Nasal cavity respiratory epithelium epithelial cell of viscerocranial mucosa (primary cell): ENCODE measurements at places on chromosomes 6 and 20. TPM values are rescaled to one million over a fixed set of nuclear protein-coding genes. Genes with fewer than 3 reads are reported as not detected.

The SNAP91 gene
- under 0.01 and 0.07 TPM in 2 replicates for total RNA-seq

The HLA-DPB1 gene
- total RNA-seq = not detected in 2 replicates

The AHI1 gene
- total RNA-seq = 10.8 and 12.3 TPM in 2 replicates

The FOXS1 gene
- not detected in 2 replicates for total RNA-seq

The TRAPPC3L gene
- total RNA-seq = not detected in 2 replicates

The CDH22 gene
- not detected in 2 replicates for total RNA-seq

The MRPL18 gene
- total RNA-seq = 59.2 and 94.3 TPM in 2 replicates

The PAX1 gene
- total RNA-seq = not detected in 2 replicates

The GNRH2 gene
- 0.14 TPM in 1 of 2 replicates, not detected in the other for total RNA-seq

The PLTP gene
- 31.8 and 117 TPM in 2 replicates for total RNA-seq

The TTK gene
- total RNA-seq = 0.14 and 0.34 TPM in 2 replicates

The WFDC5 gene
- 0.64 and 8.2 TPM in 2 replicates for total RNA-seq

The ATP6V1G2 gene
- 0.28 and 0.34 TPM in 2 replicates for total RNA-seq

The TBC1D32 gene
- total RNA-seq = 8.2 and 11.7 TPM in 2 replicates

The FKBP1C gene
- 0.34 and 0.93 TPM in 2 replicates for total RNA-seq

The SOX18 gene
- total RNA-seq = not detected in 2 replicates

The SLC22A2 gene
- not detected in 2 replicates for total RNA-seq

The COL9A3 gene
- total RNA-seq = 0.14 and 1.7 TPM in 2 replicates

The CST3 gene
- total RNA-seq = 84.1 and 226 TPM in 2 replicates

The C20orf144 gene
- total RNA-seq = under 0.01 TPM in 1 of 2 replicates, not detected in the other

The OOEP gene
- 0.14 TPM in 1 of 2 replicates, not detected in the other for total RNA-seq

The SPATS1 gene
- not detected in 2 replicates for total RNA-seq

The LY6G5C gene
- total RNA-seq = 0.07 TPM in 1 of 2 replicates, not detected in the other

The STMND1 gene
- not detected in 2 replicates for total RNA-seq

The ACSS1 gene
- 0.68 and 3.7 TPM in 2 replicates for total RNA-seq

The ERMARD gene
- 26.0 and 31.2 TPM in 2 replicates for total RNA-seq

The BMP6 gene
- 0.21 and 2.1 TPM in 2 replicates for total RNA-seq

The MLN gene
- total RNA-seq = not detected in 2 replicates

The DNAH8 gene
- total RNA-seq = under 0.01 TPM in 2 replicates

The C6orf132 gene
- 35.9 and 43.1 TPM in 2 replicates for total RNA-seq

The WFDC2 gene
- 12.0 TPM in 1 of 2 replicates, not detected in the other for total RNA-seq

The OPRL1 gene
- total RNA-seq = 0.34 and 0.71 TPM in 2 replicates

The MYCT1 gene
- under 0.01 and 0.07 TPM in 2 replicates for total RNA-seq

The CST7 gene
- not detected in 2 replicates for total RNA-seq

The C4A gene
- 1.3 and 1.4 TPM in 2 replicates for total RNA-seq

The TAF11 gene
- total RNA-seq = 23.1 and 28.0 TPM in 2 replicates
